ENCODE measurements at places on chromosomes 7 and 10. TPM values are rescaled to one million over a fixed set of nuclear protein-coding genes. Genes with fewer than 3 reads are reported as not detected.

Gene CYP17A1
- not detected for total RNA-seq

Gene RAMP3
- total RNA-seq = 18.4 TPM

Gene OR6V1
- total RNA-seq = not detected

Gene EN2
- total RNA-seq = not detected

Gene ZNF777
- 7.7 TPM for total RNA-seq

Gene GIMAP6
- 23.5 TPM for total RNA-seq

Gene AHR
- 41.8 TPM for total RNA-seq

Gene MACROH2A2
- 19.4 TPM for total RNA-seq

Gene CPVL
- 20.0 TPM for total RNA-seq
